ENCODE measurements at places on chromosomes 3 and 15.

DNA sequence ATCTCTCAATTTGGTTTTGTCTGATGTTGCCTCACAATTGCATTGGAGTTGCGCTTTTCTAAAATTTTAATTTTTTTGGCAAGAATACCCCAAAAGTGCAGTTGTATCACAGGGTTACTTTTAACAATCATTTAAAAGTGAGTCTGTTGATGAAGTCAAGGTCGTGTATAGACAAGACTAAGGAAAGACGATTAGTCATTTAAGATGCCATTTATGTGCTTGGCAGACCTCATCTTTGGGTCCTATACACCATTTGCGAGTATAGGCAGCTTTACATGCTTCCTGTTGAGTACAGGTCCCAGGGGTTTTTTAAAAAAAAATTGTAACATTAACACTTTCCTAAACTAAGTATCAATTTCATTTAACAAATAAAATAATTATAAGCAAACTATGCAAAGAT lies 12.5 kb downstream of the ARNT2 start:
- no peak for DNase-seq

GRCh38 chr3:181402347-181402746 lies 309.4 kb upstream of the SOX2 start:
- DNase-seq: no peak

GRCh38 chr15:23773093-23773492 lies 86.0 kb upstream of the NDN start:
- no peak for DNase-seq

DNA sequence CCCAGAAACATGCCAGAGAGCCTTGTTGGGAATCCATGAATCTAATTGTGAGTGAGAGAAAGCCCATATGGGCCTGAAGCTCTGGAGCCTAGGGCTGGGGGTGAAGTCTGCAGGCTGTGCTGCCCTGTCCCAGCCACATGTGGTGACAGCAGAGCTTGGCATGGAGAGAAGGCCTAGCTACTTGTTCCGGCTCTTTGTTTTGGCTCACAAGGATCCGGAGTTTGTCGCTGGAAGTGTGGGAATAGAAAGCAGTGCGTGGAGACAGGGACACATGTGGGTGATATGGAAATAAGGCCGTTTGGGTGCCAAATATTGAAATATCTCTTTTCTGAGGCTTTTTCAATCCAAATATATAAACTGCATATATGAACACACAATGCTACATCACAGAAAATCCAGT lies 78.2 kb downstream of the CLSTN2 start:
- DNase-seq: no peak

DNA sequence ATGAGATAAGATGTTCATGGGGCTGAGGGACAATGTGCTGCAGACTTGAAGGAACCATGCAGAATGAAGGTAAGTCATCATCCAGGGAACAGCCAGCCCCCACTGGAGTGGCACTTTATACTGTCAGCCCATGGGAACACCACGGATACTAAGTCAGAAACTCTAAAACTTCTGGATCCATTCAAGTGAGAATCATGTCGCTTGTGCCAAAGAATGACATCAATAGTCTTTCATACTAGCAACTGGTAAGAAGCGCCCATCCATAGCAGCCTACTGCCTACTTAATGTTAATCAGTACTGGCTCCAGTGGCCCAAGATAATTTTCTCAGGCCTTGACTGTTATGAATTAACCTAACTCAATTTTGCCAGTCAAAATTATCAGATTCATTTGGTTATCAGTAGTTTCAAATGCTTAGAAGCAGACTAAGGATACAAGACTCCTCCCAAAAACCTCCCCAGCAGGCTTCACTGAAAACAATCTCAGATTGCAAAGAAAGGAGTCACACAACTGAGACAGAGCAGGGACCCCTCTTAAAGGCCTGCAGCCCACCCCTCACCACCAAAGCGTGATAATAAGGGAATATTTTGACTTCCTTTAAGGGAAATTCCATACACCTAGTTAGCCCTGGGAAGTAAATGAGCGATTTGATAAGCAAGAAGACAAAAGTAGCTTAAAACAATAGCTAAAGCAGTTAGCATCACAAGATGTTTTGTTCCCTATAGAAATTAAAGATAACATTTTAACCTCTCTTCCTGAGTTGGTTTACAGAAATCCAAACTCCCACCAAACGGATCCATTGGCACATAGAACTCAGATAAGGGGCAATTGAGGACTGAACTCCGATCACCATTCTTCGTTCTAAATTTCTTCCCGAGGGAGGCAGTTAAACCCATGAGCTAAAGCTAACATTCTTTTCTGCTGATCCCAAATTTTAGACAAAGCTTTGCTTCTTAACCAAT lies 98.8 kb downstream of the TGFBR2 start:
- DNase-seq: no peak

DNA sequence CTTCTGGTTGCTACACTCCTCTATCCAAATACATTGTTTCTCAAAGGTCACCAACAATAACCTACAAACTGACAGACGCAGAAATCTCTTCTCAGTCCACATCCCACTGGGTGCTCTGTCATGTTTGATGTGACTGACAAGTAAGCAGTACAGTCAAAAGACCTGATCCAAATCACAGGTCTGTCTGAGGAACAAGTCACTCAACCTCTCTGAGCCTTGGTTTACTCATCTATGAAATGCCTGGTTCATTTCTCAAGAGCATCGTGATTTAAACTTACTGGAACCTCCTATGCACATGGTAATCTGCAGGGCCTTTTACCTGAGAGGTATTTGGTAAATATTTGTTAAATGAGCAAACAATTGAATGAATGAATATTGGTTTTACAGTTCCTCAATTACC lies 5.5 kb downstream of the LRRC31 start:
- DNase-seq: no peak

DNA sequence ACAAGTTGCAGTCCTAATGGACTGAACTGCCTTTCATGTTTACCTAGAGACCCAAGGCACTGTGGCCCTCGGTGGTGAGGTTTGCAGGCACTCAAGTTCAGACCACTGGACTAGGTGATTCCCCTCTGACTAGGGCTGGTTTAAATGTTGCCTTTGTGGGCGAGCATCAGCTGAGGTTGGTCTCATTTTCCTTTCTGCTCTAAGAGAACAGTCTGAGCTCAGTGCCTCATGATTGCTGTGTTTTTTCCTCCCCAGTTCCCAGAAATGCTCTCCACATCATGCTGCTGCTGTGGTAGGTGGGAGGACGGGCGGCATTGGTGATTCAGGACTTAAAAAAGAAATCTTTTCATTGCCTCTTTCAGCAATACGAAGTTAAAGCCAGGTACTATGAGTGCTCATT lies 237.2 kb downstream of the MBNL1 start:
- no peak for DNase-seq

DNA sequence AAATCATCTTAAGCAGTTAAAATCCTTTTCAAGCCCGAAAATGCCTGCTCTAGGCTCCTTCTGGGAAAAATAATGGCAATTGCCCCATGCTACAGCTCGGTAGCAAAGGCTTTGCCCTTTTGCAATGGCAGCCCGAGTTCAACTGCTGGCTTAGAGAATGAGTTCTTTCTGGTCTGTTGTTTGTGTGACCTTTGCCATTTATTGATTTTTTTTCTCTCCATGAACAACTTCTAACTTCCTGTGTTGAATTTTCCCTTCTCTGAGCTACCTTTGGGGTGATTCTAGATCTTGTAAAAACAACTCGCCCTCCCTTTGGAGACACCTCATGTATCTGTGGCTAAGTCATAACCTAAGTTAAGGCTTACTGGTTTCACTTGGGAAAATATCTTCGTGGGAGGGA lies 139.3 kb downstream of the PLCH1 start:
- DNase-seq: no peak
